ENCODE measurements at places on chromosomes 2 and 18. TPM values are rescaled to one million over a fixed set of nuclear protein-coding genes. Genes with fewer than 3 reads are reported as not detected.

Gene TRPM8
- 0.29 TPM for total RNA-seq

Gene SERPINB8
- total RNA-seq = 7.4 TPM

Gene FNDC4
- total RNA-seq = 34.7 TPM

Gene CAPN13
- not detected for total RNA-seq
